ENCODE measurements at places on chromosomes 3 and 15. TPM values are rescaled to one million over a fixed set of nuclear protein-coding genes. Genes with fewer than 3 reads are reported as not detected.

DNA sequence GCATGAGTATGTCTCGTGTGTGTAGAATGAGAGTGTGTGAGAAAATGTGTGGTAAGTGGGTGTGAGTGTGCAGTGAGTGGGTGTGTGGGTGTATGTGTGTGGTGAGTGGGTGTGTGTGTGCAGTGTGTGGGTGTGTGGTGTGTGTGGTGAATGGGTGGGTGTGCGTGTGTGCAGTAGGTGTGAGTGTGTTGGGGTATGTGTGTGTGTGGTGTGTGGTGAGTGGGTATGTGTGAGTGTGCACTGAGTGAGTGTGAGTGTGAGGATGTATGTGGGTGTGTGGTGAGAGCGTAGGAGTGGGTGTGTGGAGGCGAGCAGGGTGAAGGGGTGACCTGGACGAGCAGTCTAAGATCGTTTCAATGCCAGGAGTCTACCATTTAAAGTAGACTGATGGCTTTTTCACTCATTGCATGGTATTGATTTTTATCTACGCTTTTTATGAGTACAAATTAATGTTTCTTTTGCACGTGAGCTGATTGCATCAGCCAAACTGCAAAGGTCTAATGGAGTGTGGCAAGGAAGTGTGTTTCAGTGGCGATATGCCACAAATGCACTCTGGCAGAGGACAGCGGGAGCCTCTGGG, 1.6 kb upstream of the CPN2 start:
- peaks cover 12% of the 10 kb centered on the region for H3K27me3 ChIP-seq
- no peaks in the 10 kb centered on the region for H3K36me3 ChIP-seq
- no peak overlapping the region for H3K4me3 ChIP-seq
- no peak overlapping the region for H3K27ac ChIP-seq
- DNase-seq: no peak

DNA sequence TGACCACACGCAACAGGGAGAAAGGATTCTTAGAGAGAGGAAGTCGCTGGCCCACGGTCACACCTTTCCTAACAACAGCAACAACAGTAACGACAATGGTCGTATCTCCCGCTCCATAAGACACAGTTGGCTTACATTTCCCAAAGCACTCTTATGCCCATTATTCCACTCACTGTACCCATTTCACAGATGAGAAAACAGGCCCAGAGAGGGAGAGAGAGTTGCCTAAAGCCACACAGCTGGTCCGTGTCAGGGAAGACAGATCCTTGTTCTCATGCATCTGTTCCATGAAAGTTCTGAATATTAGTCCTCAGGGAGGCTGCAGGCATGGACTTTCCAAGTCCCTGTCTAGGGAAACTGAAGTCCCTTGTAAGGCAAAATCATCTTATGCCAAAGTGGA, 42.0 kb upstream of the ATP2B2 start:
- no peak overlapping the region for H3K27ac ChIP-seq
- H3K27me3 ChIP-seq: peaks cover 21% of the 10 kb centered on the region
- H3K4me1 ChIP-seq: peaks cover 9% of the 10 kb centered on the region
- DNase-seq: no peak
- no peak overlapping the region for H3K4me3 ChIP-seq
- peaks cover 5% of the 10 kb centered on the region for H3K36me3 ChIP-seq

GRCh38 chr3:101244212-101244575, 76.2 kb downstream of the IMPG2 start:
- H3K4me3 ChIP-seq: no peak overlapping the region
- no peaks in the 10 kb centered on the region for H3K27me3 ChIP-seq
- H3K4me1 ChIP-seq: peaks cover 11% of the 10 kb centered on the region
- no peak for DNase-seq
- H3K36me3 ChIP-seq: peaks cover 20% of the 10 kb centered on the region

- H3K27me3 ChIP-seq: peaks cover 32% of the 10 kb centered on the region
- H3K27ac ChIP-seq: no peak overlapping the region
- H3K4me1 ChIP-seq: peaks cover 15% of the 10 kb centered on the region
- H3K36me3 ChIP-seq: no peaks in the 10 kb centered on the region
These were observed 158.2 kb downstream of the RPLP1 start for GRCh38 chr15:69610858-69611257.

The SERINC4 gene
- total RNA-seq: not detected

The TMEM44 gene
- 14.5 TPM for total RNA-seq

- H3K4me3 ChIP-seq: no peak overlapping the region
- no peaks in the 10 kb centered on the region for H3K4me1 ChIP-seq
- H3K36me3 ChIP-seq: no peaks in the 10 kb centered on the region
- H3K27ac ChIP-seq: no peak overlapping the region
- peaks cover 11% of the 10 kb centered on the region for H3K27me3 ChIP-seq
- DNase-seq: no peak
These were observed 161.3 kb upstream of the ATP11B start for GRCh38 chr3:182632077-182632393.

GRCh38 chr3:188446014-188446413, 292.1 kb downstream of the LPP start:
- H3K27ac ChIP-seq: no peak overlapping the region
- H3K27me3 ChIP-seq: no peaks in the 10 kb centered on the region
- DNase-seq: no peak
- no peak overlapping the region for H3K4me3 ChIP-seq
- H3K36me3 ChIP-seq: peaks cover 10% of the 10 kb centered on the region

GRCh38 chr3:41503998-41504623, 304.8 kb downstream of the CTNNB1 start:
- peaks cover 46% of the 10 kb centered on the region for H3K4me1 ChIP-seq
- H3K4me3 ChIP-seq: no peak overlapping the region
- no peak for DNase-seq
- H3K27ac ChIP-seq: no peak overlapping the region

GRCh38 chr15:27454281-27455075, 483.5 kb downstream of the GABRG3 start:
- no peak overlapping the region for H3K27ac ChIP-seq
- DNase-seq: no peak
- H3K27me3 ChIP-seq: no peaks in the 10 kb centered on the region

- no peaks in the 10 kb centered on the region for H3K36me3 ChIP-seq
- DNase-seq: no peak
- H3K4me1 ChIP-seq: no peaks in the 10 kb centered on the region
- no peak overlapping the region for H3K4me3 ChIP-seq
These were observed 4.1 kb upstream of the COL6A5 start for GRCh38 chr3:130341388-130341787.

The SCN5A gene
- total RNA-seq: 0.21 TPM

DNA sequence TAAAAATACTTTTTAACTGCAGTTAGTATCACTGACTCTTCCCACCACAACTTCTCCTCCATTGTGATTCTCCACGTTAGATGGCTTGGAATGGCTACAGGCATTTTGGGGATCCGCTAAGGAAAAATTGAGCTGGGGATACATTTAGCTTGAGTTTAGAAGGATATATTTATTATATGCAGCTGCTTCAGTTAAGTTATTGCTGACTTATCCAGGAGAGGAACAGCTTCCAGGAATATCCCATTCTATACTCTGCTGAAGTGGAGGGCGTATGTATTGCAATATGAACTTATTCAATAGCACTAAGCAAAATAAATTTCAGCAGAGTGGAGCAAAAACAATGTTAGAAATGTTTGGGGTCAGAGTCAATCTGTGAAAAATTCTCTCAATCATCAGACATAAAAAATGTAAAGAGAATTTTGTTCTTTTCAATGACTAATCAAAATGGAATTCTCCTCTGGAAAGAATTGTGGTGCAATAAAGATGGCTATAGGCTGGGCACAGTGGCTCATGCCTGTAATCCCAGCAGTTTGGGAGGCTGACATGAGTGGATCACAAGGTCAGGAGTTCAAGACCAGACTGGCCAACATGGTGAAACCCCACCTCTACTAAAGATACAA, 84.7 kb downstream of the NCEH1 start:
- H3K4me3 ChIP-seq: no peak overlapping the region
- peaks cover 41% of the 10 kb centered on the region for H3K4me1 ChIP-seq
- peak overlapping the region; percentile 84 for H3K27ac ChIP-seq
- H3K27me3 ChIP-seq: no peaks in the 10 kb centered on the region

- H3K4me1 ChIP-seq: peaks cover 20% of the 10 kb centered on the region
- no peak for DNase-seq
- H3K36me3 ChIP-seq: no peaks in the 10 kb centered on the region
- peak overlapping the region; percentile 96 for H3K4me3 ChIP-seq
- peaks cover 26% of the 10 kb centered on the region for H3K27me3 ChIP-seq
These were observed 1.4 kb downstream of the EPHB1 start for GRCh38 chr3:134796281-134797056.
